ENCODE measurements at places on chromosomes 2 and 18.

DNA sequence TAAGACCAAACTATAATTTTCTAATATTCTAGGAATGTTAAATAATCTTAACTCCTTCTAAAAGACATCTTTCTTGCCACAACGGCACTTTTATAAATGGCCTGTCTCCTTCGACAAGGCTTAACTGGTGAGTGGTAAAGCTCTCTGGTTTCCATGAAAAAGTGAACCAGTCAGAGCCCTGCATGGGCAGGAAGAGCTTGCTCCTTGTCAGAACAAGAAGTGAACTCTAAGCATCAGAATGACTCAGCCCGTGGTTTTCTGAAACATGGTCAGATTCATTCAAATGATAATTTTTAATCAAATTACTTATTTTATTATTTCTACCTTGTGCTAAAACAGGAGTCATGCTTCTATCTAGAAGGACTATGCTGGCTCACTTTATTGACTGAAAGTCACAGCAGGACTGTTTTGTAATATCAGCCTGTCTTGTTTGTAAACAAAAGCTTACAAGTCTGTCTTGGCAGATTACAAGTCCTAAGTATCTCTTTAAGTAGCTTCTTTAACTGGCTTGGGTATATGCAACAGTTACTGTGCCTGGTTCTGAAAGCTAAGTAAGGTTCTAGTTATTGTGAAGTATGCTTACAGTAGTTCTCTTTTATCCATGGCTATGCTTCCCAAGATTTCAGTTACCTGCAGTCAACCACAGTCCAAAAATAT lies 245.4 kb downstream of the NAPG start:
- DNase-seq, result no peak

DNA sequence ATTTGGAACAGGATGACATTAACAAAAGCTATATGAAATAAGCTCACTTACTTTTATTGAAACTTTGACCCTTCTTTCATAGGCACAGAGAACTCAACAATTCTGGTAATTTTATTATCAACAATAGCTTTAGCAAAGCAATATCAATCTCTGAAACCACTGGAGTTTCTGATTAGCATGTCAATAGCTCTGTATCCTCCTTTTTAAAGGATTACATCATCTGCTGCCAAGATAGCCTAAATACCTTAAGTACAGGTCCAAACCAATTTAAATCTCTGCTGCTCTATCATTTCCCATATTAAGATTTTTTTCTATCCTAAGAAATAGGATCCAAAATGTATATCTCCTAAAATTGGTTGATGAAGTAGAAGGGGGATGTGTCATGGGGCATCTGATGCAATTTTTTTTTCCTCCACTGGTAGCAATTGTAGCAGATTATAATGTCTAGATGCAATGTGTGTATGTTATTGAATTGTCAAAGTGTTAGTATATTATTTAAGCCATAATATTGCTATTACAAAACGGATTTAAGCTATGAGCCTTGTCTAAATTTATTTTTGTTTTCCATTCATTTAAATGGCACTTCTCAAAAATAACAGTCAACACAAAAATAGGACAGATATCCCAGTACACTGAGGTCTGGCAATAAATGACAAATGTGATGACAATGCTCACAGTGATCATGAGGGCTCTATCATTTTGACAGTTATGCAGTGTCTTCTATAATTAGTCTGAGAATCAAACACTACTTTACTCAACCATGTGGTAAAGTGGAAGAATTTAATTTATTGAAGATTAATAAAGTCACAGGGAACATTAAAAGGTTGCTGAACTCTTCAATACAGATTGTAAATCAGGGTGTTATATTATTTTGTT lies 328.4 kb downstream of the CDH7 start:
- no peak for DNase-seq

DNA sequence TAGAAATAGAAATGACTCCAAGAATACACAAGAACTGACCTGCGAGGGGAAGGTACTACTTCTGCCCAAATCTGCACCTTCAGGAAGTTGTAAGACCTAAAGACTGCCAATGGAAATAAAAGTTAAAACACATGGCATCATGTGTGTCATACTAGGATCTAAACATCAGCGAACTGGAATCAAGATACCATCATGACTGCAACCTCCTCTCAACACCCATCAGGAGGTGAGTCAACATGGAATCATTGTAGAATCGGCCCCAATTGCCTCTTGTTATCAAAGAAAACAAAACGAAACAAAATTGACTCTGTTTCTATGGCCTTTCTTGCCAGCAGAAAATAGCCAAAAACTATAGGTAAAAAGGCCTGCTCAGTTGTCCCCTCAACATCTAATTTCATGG lies 15.1 kb downstream of the RDH14 start:
- DNase-seq, result no peak

DNA sequence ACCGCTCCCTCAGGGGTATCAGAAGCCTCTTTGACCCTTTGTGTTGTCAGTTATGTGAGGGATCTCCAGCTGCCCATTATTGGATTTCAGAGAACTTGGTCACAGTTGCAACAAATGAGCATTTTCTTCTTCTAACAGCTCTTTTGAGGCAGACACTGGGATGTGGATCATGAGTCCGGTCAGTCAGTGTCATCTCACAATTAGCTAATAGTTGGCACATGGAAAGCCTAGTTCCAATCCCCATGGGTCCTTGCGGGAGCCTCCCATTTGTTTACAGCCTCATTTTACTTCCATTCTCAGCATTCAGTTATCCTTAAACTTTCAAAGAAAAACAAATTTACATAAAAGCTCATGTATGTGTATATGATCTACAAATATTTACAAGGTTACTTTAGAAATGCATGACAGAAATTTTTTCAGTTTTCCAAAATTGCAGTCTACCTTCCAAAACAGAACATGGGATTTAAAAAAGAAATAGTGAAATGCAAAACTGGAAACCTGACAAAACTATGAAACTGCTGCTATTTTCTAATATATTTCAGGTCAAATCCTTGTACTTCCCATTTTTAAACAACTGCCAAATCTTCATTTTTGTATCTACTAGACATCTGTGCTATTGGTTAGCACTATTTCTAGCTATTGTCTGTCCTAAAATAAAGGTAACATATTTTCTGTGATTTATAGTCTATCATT lies 547.1 kb upstream of the ZEB2 start:
- no peak for DNase-seq
